T-cell (primary cell): ENCODE measurements at places on chromosomes 3 and 15.

DNA sequence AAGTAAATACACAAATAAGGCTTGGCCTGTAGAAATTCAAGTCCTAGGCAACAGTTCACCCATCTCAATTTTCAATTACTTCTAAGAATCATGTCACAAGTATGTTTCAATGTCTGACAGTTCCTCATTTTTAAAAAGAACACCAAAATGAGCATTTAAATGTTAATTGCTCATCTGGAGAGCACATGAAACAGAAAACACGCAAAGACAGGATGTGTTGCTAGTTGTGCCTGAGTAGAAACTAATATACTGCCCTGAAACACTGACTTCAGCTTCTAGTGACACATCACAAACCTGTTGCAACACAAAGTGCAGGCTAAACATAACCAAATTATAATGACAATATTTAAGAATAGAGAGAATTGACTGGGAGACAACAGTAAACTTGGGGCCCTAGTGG lies 167.3 kb upstream of the THBS1 start:
- DNase-seq, result no peak

DNA sequence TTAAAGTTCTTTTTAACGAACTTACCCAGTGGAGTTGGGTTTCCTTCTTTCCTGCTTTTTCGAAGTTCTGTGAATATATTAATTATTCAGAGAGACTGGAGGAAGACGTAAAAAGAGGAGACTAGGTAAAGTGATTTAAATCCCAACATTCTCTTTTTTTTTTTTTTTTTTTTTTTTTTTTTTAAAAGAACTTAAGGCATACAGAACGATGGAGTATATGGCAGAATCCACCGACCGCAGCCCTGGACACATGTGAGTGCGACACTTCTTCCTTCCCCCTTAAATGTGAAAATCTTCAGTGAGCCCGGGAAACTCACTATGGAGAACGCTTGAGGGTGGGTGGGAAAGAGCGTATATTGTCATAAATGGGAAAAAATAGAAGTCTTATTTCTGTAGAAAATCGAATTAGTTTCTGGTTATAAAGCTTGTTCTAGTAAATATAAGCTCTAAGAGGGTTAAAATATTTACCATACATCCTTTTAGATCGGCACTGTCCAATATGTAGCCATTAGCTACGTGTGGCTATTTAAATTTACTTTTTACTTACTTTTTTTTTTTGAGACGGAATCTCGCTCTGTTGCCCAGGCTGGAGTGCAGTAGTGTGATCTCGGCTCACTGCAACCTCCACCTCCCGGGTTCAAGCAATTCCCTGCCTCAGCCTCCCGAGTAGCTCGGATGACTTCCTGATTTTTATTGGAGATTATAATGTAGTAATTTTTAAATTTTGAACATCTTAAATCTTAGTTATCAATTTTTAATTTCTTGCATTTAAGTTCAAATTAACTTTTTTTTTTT lies 892 bp downstream of the NMD3 start:
- no peak for DNase-seq

DNA sequence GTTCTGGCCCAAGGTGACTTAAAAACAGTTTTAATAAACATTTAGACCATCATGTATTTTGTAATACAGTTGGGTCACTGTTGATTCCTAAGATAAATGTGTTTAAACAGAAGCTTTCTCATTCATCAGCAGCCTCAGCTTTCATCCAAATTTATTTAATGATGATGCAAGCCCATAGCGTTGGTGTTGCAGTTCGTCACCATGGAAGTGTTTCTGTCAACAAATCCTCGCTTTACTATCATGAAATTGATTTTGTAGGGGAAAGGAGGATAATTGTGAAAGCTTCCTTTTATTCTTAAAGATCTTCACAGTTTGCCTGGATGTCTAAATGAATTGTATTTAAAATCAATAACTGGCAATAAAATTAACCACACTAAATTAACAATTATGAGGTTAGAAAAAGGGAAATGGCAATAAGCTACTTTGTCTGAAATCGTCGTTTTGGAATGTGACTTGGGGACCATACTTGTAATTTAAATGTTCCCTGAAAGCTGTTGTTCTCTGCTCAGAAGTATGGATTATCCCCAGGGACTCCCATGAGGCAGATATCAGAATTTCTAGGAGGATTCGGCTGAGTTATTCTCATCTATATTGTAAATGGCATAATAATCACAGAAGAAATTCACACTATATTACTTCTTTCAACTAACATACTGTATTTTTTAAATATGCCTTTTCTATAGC lies 29.0 kb downstream of the CMSS1 start:
- no peak for DNase-seq

DNA sequence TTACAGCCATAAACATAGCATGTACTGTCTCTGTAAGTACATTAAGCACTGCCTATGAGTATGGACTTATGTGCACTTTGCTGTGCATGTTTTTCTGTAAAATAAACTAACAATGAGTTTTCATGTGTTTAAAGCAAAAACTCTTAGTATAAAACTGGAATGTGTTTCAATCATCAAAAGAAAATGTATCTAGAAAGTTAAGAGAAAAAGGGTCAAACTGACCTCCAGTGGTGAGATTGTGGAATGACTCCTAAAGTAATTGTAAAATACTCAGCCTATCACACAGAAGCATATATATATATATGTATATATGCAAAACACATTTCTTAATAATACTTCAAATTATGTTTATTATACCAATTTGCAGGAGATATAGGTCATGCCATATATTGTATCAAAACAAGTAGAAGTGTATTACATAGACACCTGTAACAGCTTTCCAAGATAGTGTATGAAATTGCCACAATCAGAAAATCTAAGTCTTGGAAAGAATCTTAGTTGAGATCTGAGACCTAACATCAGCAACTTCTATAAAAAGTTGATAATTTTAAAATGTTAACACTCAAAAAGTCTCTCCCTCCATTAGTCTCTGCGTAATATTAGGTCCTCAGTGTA lies 199.6 kb downstream of the FMN1 start:
- DNase-seq, result no peak

GRCh38 chr3:196111939-196112386 lies 30.1 kb upstream of the TFRC start:
- no peak for DNase-seq

DNA sequence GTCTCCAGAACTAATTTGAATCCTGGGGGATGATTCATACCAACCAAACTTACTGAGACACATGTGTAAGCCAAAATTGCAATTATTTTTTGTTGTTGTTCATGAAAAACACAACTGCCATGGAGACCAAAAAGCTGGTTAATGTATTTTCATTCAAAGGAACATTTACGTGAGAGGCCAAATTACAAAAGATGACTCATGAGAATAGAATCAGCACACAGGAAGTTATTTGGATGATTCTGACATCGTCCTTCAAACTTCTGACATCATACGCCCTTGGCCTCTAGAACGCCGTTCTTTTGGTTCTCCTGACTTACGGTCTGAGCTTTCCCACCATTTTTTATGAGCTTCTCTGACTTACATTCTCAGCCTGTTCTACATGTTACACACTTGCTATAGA lies 3.0 kb upstream of the ZNF280D start:
- DNase-seq, result no peak

GRCh38 chr3:30273304-30274072 lies 332.9 kb upstream of the TGFBR2 start:
- DNase-seq, result no peak

DNA sequence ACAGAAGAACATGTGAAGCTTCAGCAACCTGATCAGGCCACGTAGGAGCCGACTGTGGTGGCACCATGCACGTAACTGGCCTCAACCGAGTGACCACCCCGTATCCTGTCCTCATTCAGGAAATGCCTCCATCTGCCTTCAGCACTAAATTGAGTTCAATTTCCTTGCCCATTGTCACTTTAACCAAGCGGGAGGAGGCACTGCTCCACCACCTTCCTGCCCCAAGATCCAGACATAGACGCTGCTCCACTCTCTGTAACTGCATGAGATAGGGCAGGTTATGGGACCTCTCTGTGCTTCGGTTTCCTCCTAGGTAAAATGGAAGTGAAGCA lies 80.1 kb upstream of the POMGNT2 start:
- no peak for DNase-seq

- no peak for DNase-seq
Measured at GRCh38 chr3:3707858-3708768, 91.1 kb upstream of the LRRN1 start.

- DNase-seq, result no peak
Measured at GRCh38 chr3:87088993-87089841, 98.3 kb upstream of the VGLL3 start.

DNA sequence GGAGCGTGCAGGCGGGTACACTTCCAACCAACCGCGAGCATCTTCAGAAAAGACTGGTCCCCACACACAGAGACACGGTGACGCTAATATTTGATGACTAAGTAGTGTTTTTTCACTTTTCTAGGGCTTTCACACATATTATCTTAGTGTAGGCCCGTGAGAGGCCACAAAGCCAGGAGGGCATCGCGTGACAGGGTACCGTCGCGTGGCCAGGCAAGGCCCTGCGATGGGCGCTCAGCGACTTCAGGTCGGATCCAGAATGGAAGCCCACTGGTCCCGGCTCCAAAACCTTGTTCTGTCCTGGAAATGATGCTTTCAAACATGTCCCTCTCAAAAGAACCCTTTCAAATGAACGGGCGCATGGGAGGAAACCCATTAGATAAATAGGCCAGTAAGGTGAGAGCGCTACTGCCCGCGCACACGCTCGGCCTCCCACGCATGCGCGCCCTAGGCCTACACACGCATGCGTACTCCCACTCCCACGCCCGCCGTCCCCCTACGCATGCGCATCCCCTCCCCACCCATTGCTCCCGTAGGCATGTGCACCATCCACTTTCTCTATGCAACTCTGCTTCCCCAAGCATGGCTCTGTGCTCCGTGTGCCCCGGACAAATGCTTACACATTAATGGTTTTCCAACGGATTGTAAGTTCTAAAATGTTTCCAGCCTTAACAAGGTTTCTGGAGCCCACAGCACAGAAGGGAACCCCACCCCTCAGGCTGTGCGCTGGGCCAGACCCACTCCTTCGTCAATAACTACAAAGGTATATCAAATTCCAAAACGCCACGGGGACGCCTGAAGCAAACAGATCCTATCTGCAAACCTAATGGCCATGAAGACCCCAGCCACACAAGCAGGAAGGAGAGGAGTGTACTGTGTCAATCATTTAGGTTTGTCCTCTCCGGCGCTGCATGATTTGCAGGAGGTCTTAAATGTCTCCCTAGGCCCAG lies 72.1 kb downstream of the OCA2 start:
- DNase-seq, result no peak

- DNase-seq, result no peak
Measured at GRCh38 chr3:43640681-43641080, 18.9 kb upstream of the ANO10 start.

DNA sequence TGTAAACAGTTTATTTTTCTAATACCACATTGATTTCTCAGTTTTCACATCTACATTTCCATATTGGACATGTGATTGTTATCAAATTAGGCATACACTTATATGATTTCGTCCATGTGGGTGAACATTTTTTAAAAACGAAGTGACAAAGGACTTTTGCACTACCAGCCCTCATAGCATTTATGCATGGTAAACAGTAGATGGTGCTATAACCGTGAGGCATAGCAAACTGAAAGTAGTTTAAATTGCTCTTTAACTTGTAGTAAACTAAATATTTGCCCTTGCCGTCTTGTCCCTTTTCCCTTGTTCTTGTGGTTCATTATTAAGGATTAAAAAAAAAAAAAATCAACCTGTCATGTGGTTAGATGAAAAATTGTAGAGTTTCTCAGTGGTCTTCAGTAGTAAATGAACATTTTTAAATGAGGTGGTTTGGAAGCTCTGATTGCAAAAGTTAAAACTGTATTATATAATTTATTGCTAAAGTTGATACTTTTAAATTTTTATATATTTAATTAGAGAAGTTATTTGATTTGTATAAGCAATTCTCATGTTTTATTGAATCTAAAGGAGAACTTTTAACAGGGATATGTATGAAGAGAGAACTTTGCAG lies 24.0 kb downstream of the STX19 start:
- DNase-seq, result no peak

GRCh38 chr15:31385736-31386135 lies 59.1 kb downstream of the KLF13 start:
- no peak for DNase-seq

DNA sequence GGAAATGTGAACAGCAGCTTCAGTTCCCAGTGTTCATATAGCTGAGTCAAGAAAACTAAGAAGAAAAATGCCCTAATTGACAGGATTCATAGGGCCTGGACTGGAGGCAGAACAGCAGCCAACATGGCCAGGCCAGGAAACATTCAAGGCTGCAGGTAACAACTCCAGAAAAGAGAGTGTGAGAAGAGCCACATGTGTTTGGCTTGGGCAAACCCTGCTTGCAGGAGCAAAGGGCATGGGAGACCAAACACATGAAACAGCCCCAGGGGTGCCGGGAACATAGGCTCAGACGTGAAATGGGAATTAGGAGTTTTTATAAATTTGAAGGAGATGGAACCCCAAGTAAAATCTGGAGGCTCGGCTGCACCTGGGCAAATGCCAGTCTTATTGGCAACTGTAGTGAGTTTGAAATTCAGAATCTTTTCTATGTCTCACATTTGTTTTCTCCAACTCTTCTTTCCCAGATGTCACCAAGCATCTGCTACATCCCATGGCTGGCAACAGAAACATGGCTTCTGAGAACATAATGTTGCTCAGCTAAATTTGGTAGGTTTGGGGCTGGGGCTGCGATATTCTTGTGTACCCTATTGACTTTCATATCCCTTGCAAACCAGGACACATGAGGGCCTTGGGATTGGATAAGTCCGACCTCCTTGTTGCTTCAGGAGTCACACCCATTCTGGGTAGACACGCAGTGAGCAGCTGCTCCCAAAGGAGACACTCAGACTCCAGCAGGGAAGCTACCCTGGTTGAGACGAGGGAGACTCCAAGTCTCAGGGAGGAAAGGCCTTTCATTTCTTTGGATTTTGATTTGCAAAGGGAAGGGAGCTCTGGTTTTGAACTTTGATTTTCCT lies 98.9 kb upstream of the CLSTN2 start:
- no peak for DNase-seq

- DNase-seq, result no peak
Measured at GRCh38 chr15:87620393-87620792, 636.1 kb downstream of the NTRK3 start.
